ENCODE measurements at places on chromosomes 6 and 20.

- peaks cover 7% of the 10 kb centered on the region for H3K27me3 ChIP-seq
- peaks cover 31% of the 10 kb centered on the region for H3K4me1 ChIP-seq
- H3K36me3 ChIP-seq, result no peaks in the 10 kb centered on the region
- no peak overlapping the region for H3K27ac ChIP-seq
Measured at GRCh38 chr20:17021481-17021880, 205.4 kb upstream of the PCSK2 start.

DNA sequence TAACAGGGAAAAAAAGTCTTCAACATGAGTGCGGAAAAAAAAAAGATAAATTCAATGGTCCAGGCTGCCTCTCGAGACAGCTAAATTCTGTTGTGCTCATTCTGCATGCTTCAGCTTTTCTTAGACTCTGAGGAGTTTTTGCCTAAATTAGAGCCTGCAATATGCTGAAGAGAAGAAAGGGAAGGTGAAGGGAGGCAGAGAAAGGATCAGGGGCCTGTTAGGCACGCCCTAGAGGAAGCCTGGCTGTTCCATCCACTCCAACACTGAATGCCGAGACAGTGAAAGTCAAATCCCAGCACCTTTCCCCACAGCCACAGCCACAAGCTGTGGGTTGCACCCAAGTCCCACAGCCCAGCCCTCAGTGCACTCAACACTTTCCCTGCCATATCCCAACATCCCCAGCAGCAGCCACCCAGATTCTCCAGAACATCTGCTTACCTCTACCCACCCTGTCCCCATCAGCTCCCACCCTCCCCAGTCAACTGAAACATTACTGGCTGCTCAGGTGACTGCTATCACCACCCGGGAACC is 37.3 kb downstream of the PREX1 start:
- no peak overlapping the region for H3K27ac ChIP-seq
- DNase-seq, result no peak
- no peaks in the 10 kb centered on the region for H3K36me3 ChIP-seq
- H3K27me3 ChIP-seq, result peaks cover 9% of the 10 kb centered on the region

DNA sequence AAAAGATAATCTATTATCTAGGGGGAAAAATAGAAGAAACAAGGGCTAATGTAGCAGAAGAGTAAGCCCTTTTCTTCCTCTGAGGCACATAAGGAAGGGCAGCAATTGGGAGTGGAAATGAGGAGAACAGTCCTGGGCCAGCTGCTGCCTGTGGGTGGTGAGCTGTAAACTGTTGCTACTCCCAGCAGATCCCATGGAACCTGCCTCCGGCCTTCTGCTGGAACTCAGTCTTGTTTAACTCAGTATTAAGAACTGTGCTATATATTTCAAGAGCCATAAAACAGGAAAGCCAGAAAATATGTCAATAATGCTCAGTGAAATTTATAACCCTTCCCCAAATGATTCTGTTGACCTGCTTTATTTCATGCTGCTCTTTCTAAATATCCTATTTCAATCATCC is 464.2 kb downstream of the COL12A1 start:
- H3K36me3 ChIP-seq, result no peaks in the 10 kb centered on the region
- H3K27me3 ChIP-seq, result peaks cover 19% of the 10 kb centered on the region
- H3K27ac ChIP-seq, result no peak overlapping the region
- no peak overlapping the region for H3K4me3 ChIP-seq

- H3K4me3 ChIP-seq, result no peak overlapping the region
- peaks cover 6% of the 10 kb centered on the region for H3K27me3 ChIP-seq
- H3K4me1 ChIP-seq, result peaks cover 2% of the 10 kb centered on the region
- DNase-seq, result no peak
- no peaks in the 10 kb centered on the region for H3K36me3 ChIP-seq
Measured at GRCh38 chr6:79084693-79085092, 6.6 kb upstream of the PHIP start.

- no peaks in the 10 kb centered on the region for H3K36me3 ChIP-seq
- no peak overlapping the region for H3K4me3 ChIP-seq
- H3K4me1 ChIP-seq, result peaks cover 8% of the 10 kb centered on the region
- H3K27me3 ChIP-seq, result no peaks in the 10 kb centered on the region
Measured at GRCh38 chr6:37033819-37034795, 28.7 kb downstream of the FGD2 start.

GRCh38 chr6:96089173-96089572 is 73.4 kb downstream of the FUT9 start:
- H3K27me3 ChIP-seq, result no peaks in the 10 kb centered on the region
- peaks cover 3% of the 10 kb centered on the region for H3K36me3 ChIP-seq
- H3K4me3 ChIP-seq, result no peak overlapping the region

GRCh38 chr20:41214666-41215065 is 77.3 kb downstream of the PLCG1 start:
- peaks cover 9% of the 10 kb centered on the region for H3K4me1 ChIP-seq
- no peaks in the 10 kb centered on the region for H3K36me3 ChIP-seq
- H3K27me3 ChIP-seq, result no peaks in the 10 kb centered on the region

- H3K4me1 ChIP-seq, result no peaks in the 10 kb centered on the region
- peaks cover 45% of the 10 kb centered on the region for H3K27me3 ChIP-seq
- H3K36me3 ChIP-seq, result no peaks in the 10 kb centered on the region
- H3K27ac ChIP-seq, result no peak overlapping the region
- no peak for DNase-seq
Measured at GRCh38 chr6:135115834-135116233, 61.2 kb upstream of the HBS1L start.

DNA sequence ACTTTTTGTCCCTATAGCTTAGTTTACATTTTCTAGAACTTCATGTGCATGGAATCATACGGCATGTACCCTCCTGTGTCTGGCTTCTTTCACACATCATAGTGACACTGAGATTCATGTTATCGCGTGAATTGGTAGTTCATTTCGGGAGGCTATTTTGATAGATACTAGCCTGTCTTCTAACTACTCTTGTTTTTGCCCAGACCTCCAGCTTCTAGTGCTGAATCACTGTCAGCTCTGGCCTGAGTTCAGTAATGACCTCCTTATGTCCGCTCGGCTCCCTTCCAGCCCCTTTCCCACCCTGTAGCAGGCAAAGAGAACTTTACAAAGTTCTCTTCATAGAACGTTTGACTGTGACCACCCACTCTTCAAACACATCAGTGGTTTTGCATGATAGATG is 14.1 kb downstream of the MYBL2 start:
- H3K27ac ChIP-seq, result no peak overlapping the region
- no peak overlapping the region for H3K4me3 ChIP-seq
- peaks cover 6% of the 10 kb centered on the region for H3K36me3 ChIP-seq
- H3K4me1 ChIP-seq, result no peaks in the 10 kb centered on the region
- no peaks in the 10 kb centered on the region for H3K27me3 ChIP-seq

DNA sequence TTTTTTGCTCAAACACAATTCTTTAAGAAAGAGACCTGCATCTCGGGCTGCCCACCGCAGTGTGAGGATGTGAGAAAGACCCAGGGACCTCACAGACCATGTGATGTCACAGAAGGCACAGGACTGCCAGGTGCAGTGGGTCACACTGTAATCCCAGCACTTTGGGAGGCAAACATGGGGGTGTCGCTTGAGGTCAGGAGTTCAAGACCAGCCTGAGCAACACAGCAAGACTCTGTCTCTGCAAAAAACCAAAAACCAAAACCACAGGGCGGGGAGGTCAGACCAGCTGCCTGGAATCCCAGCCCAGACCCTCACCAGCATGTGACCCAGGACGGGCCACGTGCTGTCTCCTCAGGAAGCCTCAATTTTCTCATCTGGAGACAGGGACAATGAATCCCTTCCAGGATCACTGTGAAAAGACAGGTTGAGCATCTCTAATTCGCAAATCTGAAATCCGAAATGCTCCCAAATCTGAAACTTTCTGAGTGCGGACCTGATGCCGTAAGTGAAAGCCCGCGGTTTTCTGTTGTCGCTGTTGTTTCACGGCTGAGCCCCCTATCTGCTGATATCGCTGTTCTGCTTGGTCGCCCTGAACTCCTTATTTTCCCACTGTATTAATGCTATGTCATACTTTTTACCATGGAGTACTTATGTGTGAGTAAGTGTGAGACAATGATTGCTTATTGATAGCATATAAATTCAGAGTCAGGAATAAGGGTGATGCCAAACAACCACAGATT is 159.5 kb upstream of the PTPN1 start:
- no peak overlapping the region for H3K4me3 ChIP-seq
- no peak overlapping the region for H3K27ac ChIP-seq
- H3K4me1 ChIP-seq, result peaks cover 14% of the 10 kb centered on the region
- no peaks in the 10 kb centered on the region for H3K27me3 ChIP-seq

GRCh38 chr6:131000544-131000943 is 62.5 kb downstream of the EPB41L2 start:
- peaks cover 77% of the 10 kb centered on the region for H3K4me1 ChIP-seq
- no peaks in the 10 kb centered on the region for H3K27me3 ChIP-seq
- H3K4me3 ChIP-seq, result no peak overlapping the region
- DNase-seq, result no peak
- H3K36me3 ChIP-seq, result peaks cover 2% of the 10 kb centered on the region

DNA sequence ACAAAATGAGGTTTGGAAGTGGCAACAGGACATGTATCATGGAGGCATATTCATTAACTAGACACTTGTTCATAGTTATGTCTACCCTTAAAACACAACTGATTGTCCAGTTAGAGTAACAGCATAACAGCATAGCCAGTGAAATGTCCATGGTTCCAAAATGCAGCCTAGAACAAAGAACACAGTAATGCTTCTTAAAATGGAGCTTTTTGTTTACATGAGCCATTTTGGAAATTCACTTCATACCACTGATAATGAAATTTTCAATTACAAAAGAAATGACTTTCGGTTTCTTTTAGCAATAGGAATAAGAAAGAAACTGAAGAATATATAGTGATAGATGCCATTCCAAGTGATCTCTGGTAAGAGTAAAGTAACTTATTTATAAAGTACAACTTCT is 111.1 kb upstream of the DST start:
- peaks cover 36% of the 10 kb centered on the region for H3K4me1 ChIP-seq
- no peak for DNase-seq
- no peaks in the 10 kb centered on the region for H3K27me3 ChIP-seq
- H3K36me3 ChIP-seq, result no peaks in the 10 kb centered on the region
- H3K4me3 ChIP-seq, result no peak overlapping the region

DNA sequence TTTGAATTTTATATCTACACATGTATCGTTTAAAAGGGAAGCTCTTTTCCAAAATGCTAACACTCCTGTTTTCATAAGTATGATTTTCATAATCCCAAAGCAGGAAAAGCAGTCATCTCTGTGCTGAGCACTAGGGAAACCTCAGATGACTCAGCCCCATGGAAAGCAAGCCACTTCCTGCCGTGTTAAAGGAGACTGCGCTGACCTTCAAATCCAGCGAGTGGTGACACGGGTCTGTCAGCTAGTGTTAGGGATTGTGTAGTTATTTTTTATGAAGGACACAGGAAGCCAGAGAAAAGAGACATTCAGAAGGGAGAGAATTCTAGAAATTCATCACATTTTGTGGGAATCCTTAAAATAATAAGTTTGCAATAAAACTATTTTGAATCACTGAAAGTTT is 57.0 kb upstream of the CD93 start:
- H3K27ac ChIP-seq, result no peak overlapping the region
- peaks cover 6% of the 10 kb centered on the region for H3K4me1 ChIP-seq
- peaks cover 1% of the 10 kb centered on the region for H3K27me3 ChIP-seq
- no peaks in the 10 kb centered on the region for H3K36me3 ChIP-seq
- no peak overlapping the region for H3K4me3 ChIP-seq

DNA sequence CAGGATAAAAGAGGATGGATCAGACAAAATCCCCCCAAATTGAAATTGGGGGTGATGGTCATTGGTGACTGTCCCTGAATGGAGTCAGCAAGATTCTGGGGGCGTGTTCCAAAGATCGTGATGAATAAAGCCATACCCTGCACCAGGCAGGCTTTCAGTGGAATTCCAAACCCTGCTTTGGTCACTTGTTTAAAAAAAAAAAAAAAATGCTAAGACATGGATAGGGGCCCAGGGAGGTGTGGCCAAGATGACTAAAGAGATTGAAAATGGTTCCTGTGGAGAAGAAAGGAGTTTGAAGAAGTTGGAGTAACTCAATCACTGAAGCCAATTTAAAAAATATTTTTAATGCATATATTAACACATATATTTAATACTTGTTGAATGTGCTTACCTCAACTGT is 161.4 kb upstream of the KCNG1 start:
- H3K4me1 ChIP-seq, result peaks cover 17% of the 10 kb centered on the region
- no peaks in the 10 kb centered on the region for H3K36me3 ChIP-seq
- no peak overlapping the region for H3K27ac ChIP-seq
- DNase-seq, result no peak

DNA sequence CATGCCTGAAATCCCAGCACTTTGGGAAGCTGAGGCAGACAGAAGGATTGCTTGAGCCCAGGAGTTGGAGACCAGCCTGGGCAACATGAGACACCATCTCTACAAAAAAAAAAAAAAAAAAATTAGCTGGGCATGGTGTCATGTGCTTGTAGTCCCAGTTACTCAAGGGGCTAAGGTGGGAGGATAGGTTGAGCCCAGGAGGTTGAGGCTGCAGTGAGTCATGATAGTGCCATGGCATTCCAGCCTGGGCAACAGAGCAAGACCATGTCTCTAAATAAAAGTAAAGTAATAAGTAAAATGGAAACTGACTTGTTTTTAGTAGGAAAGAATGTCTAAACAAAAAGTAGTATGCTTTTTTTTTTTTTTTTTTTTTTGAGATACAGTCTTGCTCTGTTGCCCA is 240.7 kb downstream of the ARID1B start:
- H3K4me1 ChIP-seq, result peaks cover 33% of the 10 kb centered on the region
- H3K36me3 ChIP-seq, result no peaks in the 10 kb centered on the region
- DNase-seq, result no peak
- H3K27me3 ChIP-seq, result no peaks in the 10 kb centered on the region
- H3K27ac ChIP-seq, result no peak overlapping the region

GRCh38 chr6:159969204-159969912 is 476 bp downstream of the IGF2R start:
- H3K27me3 ChIP-seq, result peaks cover 29% of the 10 kb centered on the region
- peak overlapping the region; percentile 86 for H3K4me3 ChIP-seq
- DNase-seq, result peak; percentile 65
- H3K4me1 ChIP-seq, result peaks cover 40% of the 10 kb centered on the region
- no peaks in the 10 kb centered on the region for H3K36me3 ChIP-seq

GRCh38 chr20:52494244-52494643 is 302.7 kb upstream of the ZFP64 start:
- H3K4me3 ChIP-seq, result peak overlapping the region; percentile 45
- DNase-seq, result no peak
- H3K36me3 ChIP-seq, result no peaks in the 10 kb centered on the region
- H3K27me3 ChIP-seq, result no peaks in the 10 kb centered on the region

DNA sequence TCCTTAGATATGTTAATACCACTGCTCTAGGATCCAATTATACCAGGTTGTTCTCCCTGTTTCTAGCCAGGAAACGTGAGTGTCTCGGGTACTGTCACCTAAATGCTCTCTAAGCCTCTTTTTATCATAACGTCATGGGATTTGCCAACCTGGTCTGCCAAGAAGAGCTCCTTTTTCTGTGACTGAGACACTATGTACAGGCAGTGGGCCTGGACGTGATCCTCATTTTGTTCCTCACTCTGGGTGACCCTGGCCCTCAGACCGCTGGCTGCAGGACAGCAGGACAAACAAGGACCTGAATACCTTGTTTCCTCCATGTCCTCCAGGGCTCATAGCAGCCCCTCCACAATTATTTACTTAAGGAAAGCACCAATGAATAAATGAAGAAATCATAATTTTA is 69.1 kb downstream of the CD164 start:
- DNase-seq, result no peak
- no peak overlapping the region for H3K27ac ChIP-seq
- no peaks in the 10 kb centered on the region for H3K27me3 ChIP-seq
- H3K36me3 ChIP-seq, result no peaks in the 10 kb centered on the region
